DMS79 (cell line): ENCODE measurements at places on chromosomes 4 and X.

GRCh38 chr4:89048906-89049601 lies 7.9 kb downstream of the FAM13A start:
- DNase-seq, result no peak

- DNase-seq, result no peak
These were observed 10.4 kb upstream of the CLCN4 start for GRCh38 chrX:10146346-10146745.

DNA sequence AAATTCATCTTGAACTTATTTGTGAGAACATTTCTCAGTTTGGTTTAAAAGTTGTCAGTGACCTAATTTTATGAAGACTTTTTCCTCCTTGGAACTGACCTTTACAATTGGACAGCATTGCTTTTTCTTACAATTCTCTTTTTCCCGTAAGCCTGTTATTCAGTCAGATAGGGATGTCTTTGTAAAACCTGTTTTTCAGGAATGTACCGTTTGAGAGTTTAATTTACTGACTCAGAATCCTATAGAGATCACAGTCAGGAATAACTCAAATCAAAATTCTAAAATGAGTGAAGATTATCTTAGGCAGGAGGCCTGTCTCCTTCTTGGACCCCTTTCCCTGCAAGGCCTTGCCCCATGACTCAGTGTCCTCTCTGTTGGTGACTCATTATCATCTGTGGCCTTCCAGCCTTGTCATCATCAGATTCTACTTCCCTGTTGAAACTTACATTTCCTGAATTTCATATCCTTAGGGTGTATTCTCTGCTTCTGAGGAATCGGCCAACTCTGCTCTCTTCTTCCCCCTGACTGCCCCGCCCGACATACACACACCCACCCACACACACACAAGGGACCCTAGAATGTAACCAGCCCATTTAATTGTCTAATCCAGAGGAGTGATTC lies 99.8 kb downstream of the ARHGAP10 start:
- DNase-seq, result no peak

GRCh38 chr4:189516902-189517301 lies 423.8 kb upstream of the FRG1 start:
- no peak for DNase-seq

- DNase-seq, result no peak
These were observed 194.9 kb upstream of the RPS6KA3 start for GRCh38 chrX:20461576-20461975.

DNA sequence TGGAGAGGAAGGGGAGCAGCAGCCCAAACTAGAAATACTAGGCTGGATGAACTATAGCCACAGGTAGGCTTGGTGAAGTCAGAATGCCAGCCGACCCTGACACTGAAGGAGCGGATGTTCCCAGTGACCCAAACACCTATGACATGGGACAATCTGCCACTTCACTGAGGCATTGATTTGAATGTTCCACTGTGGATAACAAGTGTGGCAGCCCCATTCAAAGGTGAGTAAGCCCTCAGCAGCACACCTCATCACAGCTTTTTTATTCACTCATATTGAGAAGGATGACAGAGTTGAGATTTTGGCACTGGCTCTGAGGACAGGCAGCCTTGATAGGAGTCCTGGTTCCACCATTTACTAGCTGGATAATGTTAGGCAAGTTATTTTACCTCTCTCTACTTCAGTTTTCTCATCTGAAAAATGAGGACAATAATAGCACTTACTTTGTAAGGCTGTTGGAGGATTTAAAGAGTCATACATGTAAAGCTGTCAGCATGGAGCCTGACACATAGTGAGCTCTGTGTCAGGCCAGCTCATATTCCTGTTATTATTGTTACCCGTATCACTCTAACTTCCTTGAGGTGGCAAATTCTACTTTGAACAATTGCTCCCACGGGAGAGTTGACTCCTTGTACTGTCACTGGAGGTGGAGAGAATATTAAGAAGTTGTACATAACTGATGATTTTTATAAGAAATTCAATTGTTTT lies 114.6 kb downstream of the RASL11B start:
- DNase-seq, result no peak

GRCh38 chrX:89034679-89035078 lies 287.7 kb downstream of the CPXCR1 start:
- no peak for DNase-seq

- DNase-seq, result no peak
These were observed 32.7 kb upstream of the AMBN start for GRCh38 chr4:70559211-70559830.

DNA sequence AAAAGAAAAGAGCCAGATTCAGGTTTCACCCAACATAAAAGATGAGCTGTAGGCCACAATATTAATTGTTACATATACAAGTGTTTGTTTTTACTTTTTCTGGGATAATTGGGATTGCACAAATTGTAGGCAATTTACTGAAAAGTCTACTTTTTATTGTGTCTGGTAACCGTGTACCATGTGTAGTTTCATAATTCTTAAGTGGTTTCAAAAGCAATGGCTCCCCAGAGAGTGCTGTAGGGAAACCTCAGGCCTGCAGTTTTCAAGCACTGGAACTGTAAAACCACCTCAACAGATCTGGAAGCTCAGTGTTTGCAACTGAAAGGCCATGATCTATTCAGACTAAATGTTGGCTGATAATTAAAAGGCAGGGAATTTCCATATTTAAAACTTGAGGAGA lies 53.9 kb upstream of the MMAA start:
- DNase-seq, result no peak

GRCh38 chr4:158786121-158786601 lies 17.3 kb downstream of the FNIP2 start:
- no peak for DNase-seq

DNA sequence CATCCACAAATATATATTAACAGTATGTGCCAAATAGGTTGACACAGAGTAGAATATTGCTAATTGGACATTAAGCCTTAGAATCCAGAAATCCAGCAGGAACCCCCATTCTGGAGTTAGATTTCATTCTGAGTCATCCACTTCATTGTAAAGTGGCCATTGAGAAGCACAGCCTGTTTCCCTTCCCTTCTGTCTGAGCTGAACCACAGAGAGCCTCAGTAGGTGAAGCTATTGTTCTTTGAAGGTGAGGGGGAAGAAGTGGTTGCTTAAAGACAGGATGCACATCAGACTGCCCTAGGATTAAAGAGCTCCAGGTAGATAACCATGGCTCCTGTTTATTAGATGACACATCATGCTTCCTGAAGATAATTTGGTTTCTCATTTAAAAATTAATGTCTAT lies 30.6 kb upstream of the MCF2 start:
- peak; percentile 55 for DNase-seq

DNA sequence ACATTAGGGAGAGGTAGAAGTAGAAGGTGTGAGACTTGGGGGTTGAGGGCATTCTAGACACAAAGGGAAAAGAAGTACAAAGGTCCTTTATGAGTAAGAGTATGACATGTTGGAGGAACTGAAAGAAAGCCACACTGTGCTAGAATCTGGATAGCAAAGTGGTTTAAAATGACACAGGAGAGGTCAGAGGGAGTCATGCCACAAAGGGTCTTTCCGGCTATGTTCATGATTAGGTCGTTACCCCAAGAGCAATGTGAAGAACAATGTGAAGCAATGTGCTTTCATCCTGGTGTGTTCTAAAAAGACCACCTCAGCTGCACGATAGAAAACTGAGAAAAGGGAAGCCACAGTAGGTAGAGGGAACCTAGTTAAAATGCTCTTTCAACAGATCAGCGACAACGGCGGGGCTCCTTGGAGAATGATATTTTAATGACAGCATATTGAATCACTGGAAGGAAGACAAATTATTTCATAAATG lies 29.2 kb downstream of the SMIM14 start:
- DNase-seq, result no peak
